NCI-H1105 (cell line): ENCODE measurements at places on chromosomes 3 and 15.

GRCh38 chr3:4292301-4292700, 10.9 kb upstream of the SETMAR start:
- DNase-seq, result no peak

DNA sequence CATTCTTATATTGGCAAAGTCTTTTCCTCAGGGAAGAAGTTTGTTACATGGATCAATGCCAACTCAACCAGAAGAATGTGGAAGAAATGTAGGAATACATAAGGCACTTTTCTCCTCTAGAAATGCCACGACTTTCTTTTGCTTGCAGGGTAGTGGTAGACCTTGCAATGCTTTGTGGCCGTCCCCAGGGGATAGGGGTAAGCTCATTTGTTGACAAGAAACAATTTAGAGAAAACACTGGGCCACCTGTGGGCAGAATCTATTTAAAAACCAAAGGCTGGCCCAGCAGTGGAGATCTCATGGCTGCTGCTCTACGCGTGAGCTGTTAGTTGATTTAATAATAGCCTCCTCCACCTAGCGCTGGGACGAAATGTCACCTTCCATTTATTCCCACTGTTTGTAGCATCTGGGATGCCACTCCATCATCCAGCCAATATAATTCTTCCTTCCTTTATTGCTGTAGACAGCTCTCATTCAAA, 64.6 kb upstream of the PFN2 start:
- DNase-seq, result no peak

DNA sequence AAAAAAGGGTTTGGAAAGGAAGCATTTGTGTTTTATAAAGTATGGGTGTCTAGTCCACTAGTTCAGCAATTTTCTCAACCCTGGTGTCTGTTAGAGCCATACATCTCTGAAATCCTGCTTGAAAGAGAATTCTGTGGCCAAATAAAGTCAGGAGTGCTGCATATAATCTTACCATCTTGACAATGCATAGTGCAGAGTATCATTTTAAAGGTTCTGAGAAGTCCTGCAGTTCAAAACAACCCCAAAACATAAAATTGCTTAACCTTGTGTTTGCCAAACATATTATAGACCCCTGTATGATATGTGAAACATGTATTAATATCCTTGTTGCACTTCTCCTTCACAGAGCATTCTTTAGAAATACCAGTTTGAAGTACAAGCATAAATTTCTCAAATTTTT, 191.3 kb downstream of the THSD4 start:
- no peak for DNase-seq

GRCh38 chr15:60675763-60676162, 196.8 kb upstream of the ICE2 start:
- no peak for DNase-seq

GRCh38 chr3:25293736-25294135, 134.3 kb upstream of the RARB start:
- DNase-seq, result no peak

GRCh38 chr3:105518203-105518602, 151.5 kb downstream of the ALCAM start:
- no peak for DNase-seq

DNA sequence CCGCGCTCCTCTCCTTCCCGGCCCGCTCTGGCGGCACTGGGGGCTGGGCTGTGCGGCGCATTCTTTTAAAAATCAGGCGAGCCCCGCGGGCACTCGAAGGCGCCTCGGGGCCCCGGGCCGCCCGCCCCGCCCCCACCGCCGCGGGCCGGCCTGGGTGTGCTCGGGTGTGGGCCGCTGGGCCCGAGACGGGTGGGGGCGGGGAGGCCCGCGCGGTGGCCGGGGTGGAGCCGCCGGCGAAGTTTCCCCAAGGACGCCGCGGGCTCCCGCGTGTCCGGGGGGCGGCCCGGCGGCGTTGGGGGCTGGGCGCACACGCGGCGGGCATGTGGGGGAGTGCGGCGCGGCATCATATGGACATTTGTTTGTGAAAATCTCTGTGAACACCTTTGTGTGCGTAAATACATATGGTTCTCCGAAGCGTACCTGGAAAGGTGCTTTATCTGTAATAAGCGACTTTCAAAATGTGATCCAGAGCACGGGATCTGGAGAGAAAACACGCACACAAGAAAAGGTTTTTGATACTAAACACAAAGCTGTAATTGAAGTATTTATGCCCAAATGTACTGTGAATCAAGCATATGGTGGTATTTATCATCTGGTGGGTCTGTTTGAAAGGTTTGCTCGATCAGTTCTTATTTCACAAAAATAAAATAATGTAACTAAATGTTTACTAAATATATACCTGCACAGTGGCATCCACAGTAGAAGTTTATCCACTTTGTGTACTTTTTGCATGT, 612 bp upstream of the TBL1XR1 start:
- no peak for DNase-seq

DNA sequence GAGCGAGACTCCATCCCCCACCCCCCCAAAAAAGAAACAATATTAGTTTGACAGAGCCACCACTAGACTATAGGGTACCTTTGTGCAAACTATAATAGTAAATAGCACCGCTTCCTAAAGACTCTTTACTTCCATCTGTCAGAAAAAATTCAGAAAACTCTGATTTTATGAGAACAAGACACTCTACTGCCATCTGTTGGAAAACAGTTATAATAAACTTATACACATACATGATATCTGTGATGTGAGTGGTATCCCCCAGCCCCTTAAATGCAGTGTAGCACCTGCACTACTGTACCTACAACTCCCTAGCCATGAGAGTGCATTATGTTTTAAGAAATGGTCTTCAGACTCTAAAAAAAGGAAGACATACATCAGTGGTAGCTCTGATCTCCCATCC, 47.1 kb upstream of the CTDSPL start:
- no peak for DNase-seq

DNA sequence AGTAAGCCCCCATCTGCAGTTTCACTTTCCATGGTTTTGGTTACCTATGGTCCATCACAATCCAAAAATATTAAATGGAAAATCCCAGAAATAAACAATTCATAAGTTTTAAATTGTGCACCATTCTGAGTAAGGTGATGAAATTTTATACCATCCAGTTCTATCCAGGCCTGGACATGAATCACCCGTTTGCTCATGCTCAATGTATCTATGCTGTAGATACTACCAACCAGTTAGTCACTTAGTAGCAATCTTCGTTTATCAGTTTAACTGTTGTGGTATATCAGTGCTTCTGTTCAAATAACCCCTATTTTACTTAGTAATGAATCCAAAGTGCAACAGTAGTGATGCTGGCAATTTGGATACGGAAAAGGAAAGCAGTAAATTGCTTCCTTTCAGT, 381.9 kb upstream of the AGTR1 start:
- no peak for DNase-seq

DNA sequence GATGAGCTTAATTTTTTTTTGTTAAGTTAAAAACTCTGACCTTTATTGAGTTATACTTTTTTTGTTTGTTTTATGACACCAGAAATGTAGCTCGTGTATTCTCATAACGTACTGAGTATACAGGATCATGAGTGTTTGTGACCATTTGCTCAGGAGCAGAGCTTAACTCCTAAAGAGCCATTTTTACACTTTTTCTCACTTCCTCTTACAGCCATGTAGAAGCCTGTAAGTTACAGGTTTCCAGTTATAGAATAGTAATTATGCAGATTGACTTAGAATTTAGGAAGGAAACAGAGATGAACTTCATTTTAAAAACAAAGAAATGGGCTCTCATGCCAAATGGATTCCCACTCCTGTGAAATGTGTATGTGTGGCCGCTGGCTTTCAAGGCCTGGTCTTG, 151.7 kb downstream of the MCTP2 start:
- no peak for DNase-seq

- no peak for DNase-seq
Measured at GRCh38 chr3:167441256-167441655, 32.6 kb downstream of the SERPINI2 start.

DNA sequence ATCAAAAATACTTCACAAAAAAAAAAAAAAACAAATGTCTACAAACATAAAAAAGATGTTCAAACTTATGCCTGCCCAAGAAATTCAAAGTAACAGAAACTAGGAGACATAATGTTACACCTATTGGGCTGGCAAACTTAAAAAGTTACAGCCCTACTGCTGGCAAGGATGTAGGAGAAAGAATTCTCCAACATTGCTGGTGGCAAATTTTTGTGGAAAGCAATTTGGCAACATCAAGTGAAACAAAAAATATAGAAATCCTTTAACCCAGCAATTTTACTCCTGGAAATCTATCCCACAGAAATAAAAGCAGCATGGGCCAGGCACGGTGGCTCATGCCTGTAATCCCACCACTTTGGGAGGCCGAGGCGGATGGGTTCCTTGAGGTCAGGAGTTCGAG, 73.2 kb downstream of the STAG1 start:
- DNase-seq, result no peak

- DNase-seq, result no peak
Measured at GRCh38 chr15:82129761-82130160, 83.9 kb upstream of the MEX3B start.

GRCh38 chr3:21672303-21672702, 78.7 kb downstream of the ZNF385D start:
- DNase-seq, result no peak

DNA sequence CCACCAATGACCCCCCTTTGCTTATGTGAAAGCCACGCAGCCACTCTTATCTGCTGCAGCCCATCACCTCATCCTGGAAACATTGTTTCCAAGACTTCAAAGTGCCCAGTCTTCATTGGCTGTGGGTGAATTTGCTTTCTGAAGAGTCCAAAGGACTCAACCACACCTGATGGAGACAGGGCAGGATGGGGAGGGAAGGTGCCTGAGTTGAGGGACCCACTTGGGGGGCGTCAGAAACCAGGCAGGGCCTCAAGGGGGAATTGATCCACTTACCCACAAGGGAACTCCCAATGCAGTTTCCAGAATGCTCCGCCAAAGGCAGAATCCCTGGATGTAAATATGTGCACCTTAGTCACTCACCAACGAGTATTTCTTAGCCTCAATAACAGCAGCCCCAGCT, 147.9 kb upstream of the ATP2B2 start:
- no peak for DNase-seq

DNA sequence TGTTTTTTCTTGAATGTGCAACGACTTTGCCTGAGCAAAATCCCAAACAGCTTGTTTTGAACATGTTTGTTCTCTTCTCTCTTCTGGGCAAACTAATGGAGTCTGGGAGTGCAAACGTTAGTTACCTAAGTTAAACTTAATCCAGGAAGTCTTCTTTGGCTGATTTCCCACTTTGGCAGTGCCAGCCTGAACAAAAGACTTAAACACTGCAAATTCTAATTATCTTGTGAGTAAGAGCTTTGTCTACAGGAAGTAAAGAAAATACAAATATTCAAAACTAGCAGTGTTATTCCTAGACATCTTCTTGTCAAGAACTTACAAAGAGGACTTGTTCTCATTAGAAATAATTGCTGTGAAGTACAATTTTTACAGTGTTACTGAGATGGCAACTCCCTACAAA, 16.7 kb upstream of the DENND6A start:
- no peak for DNase-seq
